Activated T-cell treated with anti-CD3 and anti-CD28 coated beads, Interleukin-2, amount 50 U/mL, for 4 hours (primary cell): ENCODE measurements at places on chromosomes 7 and 10. TPM values are rescaled to one million over a fixed set of nuclear protein-coding genes. Genes with fewer than 3 reads are reported as not detected.

The MKI67 gene
- total RNA-seq: 5.4 TPM

The HELLS gene
- total RNA-seq: 119 TPM

The BUD31 gene
- total RNA-seq: 231 TPM

The GTF2IRD2 gene
- total RNA-seq: 2.6 TPM

The ITIH2 gene
- 0.38 TPM for total RNA-seq

The RAMP3 gene
- total RNA-seq: not detected
